ENCODE measurements at places on chromosomes 2 and 18.

DNA sequence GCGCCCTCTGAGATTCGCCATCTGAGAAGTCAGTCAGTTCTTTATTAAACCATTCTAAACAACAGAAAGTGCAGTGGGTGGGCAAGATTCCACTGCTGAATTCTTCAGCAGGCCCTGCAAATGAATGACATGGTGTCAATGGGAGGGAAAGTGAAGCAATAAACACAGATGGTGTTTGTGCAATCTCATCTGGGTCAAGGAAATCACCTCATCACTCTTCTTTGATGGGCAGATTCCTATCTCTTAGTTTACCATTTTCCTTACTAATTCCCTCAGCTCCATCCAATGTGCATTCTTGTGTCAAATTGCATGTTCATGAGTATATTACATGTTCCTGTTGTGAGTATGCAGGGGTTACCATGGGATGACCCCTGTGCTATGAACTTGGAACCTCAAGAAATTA, 100.7 kb upstream of the CYP1B1 start:
- no peak for DNase-seq

DNA sequence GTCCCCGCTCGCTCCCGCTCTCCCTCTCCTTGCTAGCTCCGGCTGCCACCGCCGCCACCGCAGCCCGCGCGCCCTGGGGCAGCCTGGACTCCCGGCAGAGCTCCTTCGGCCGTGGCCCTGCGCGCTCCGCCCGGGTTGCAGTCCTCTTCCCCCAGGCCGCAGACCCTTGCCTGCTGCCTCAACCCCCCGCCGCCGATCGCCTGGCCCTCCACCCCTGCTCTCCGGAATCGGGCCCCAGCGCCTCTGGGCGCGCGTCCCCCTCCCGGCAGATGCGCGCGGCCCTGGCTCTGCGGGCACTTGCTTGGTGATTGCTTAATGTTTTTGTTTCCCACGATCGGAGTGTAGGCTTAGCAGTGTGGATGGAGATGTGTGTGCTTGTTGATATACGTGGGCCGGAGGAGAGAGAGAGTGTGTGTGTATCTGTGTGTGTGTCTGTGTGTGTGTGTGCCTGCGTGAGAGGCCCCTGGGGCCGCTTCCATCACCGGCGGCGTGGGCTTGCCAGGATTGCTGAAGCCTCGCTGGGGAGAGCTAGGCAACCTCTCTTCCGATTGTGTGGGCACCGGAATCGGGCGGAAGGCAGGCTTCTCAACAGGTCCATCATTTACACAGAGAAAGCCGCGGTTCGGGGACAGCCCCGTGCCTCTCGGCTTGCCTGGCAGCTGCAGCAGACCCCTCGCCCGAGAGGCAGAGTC, 877 bp downstream of the INHBB start:
- no peak for DNase-seq

DNA sequence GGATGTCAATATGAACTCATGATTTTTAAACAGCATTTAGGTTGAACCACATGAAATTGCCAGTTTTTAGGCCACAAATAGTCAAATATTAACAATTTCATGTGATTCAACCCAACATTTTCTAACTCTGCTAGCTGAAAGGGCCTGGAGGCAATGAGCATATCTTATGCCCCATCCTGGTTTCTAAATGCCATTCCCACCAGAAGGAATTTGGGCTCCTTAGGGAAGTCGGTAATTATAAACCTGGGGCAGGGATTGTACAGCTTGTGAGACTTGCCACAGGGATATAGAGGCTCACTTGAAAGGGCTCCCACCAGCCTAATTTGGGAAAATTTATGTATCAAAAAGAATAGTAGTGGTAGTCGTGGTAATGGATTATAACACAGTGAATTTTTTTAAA, 178.4 kb upstream of the ALPP start:
- no peak for DNase-seq

- no peak for DNase-seq
Measured at GRCh38 chr18:55407774-55408535, 180.0 kb downstream of the TCF4 start.
